Adipocyte (in vitro differentiated cells): ENCODE measurements at places on chromosomes 2 and 18.

- DNase-seq, result peak; percentile 55
Observed at GRCh38 chr2:160375802-160376469, 117.7 kb downstream of the RBMS1 start.

GRCh38 chr2:217417536-217417935 lies 557.7 kb upstream of the TNP1 start:
- DNase-seq, result no peak

DNA sequence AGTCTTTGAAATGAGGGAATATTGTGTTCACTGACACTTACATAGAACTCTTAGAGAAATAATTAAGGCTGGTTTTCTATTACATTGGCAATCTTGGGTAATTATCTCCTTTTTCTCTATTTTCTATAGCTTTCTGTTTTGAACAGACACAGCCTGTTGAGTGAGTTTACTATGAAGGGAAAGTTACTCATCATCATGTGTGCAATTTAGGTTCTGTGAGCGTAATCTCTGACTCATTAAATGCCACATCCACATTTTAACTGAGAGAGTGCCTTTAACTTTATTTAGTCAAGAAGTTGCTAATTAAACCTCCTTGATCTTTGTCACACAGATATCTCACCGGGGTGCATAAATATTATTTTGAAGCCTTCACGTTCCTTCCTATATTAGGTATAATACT lies 174.0 kb upstream of the SLC8A1 start:
- DNase-seq, result peak; percentile 61

DNA sequence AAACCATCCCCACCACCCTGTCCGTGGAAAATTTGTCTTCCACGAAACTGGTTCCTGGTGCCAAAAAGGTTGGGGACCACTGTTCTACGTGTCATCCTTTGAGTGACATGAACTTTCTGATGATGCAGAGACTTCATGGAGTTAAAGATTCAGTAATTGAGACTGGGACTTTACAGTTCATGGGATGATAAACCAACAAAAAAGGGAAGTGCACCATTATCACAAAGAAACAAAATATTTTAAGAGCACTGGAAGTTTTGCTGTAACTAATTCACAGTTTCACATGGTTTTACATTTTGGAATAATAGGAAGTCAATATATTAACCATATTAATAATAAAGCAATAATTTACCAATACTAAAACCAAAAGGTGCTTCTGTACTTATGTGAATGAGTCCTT lies 126.8 kb downstream of the AQP4 start:
- no peak for DNase-seq

DNA sequence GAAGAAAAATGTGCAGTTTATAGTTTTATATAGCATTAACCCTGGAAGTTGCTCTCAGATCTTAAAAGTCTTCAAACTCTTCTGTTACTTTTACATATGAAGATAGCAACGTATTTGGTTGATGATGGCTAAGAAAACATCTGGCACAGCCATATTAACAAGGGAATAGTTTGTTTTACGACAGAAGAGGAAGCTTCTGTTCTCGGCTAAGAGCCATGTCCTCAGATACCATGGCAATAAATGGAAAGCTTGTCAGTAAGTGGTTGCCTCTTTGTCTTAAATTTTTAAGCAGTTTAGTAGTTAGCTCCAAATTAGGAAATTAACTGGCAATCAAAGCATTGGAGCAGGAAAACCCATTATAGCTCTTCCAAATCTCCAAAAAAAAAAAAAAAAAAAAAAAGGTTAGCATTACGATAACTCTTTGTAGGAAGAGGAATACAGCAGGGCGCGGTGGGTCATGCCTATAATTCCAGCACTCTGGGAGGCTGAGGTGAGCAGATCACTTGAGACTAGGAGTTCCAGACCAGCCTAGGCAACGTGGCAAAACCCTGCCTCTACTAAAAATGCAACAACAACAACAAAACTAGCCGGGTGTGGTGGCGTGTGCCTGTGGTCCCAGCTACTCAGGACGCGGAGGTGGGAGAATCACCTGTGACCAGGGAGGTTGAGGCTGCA lies 4.5 kb upstream of the STON1 start:
- DNase-seq, result no peak

- peak; percentile 40 for DNase-seq
Observed at GRCh38 chr18:21100146-21100545, 11.5 kb downstream of the ROCK1 start.

- DNase-seq, result peak; percentile 36
Observed at GRCh38 chr2:218387369-218388194, 5.5 kb downstream of the SLC11A1 start.

DNA sequence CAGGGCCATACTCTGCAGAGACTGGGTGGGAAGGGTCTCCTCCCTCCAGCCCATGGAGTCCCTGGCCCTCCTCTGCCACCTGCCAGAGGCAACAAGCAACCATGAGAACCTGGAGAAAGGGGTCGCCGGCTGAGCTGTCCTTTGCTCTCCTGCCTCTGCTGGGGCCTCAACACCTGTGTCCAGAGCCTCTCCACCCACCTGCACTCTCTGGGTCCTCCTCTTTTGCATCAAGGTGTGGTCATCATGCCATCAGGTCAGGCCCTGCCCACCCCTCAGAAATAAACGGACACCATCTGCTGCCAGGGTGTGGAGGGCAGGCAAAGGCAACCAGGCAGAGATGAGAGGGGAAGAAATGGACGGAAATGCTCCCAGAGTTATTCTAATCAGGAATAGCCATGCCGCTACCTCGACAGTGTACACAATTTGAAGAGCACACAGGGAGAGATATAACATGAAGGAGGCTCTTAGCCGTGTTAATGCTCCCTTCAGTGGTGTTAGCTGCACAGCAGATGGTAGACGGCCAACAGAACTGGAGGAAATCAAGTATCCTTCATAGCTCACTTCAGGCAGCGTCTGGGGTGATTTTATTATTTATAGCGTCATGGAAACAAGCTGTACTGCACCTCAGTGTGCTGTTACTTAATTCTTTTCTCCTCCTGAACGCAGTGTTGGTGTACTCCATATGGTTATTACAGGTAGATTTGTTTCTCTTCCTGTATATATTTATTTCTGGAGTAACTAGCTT lies 247.9 kb downstream of the TSN start:
- DNase-seq, result no peak

DNA sequence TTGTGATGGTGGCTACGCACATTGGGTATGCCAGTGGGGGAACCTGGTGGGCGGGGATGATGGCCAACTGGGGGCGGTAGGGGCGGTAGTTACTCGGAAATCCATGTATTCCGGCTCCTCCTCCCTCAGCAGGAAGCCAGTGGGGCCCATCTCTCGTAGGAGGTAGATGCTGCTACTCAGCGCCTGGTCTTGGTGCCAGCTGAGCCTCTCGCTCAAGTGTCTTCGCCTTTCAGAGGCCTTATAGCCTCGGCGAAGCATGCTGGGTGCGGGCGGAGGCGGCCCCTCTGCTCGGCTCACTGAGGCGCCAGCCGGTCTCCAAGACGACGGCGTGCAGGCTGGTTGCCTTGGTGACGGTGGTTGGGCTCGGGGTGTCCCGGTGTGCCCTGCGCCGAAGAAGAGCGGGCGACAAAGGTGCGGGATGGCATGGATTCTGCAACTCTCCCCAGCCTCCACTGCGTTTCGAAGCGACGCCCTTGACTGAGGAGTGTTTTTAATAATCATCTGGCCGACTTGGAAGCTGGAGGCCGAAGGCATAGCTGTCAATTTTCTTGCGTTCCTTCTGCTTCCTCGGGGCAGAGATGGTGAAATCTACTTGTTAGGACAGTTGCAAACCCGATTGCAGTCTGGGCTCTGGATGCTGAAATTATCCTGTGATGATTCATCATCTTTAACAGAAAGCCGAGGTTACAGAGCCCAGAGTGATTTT lies at the start of gene ZSWIM2:
Gene ZSWIM2, minus strand, starts transcription at position 298 of the 706 bp plus-strand sequence. Its CDS starts 40 bp downstream, at position 258.
- peak; percentile 96 for DNase-seq

GRCh38 chr18:22546905-22547570 lies 129.3 kb upstream of the CTAGE1 start:
- no peak for DNase-seq

- DNase-seq, result no peak
Observed at GRCh38 chr2:235017441-235017840, 65.6 kb downstream of the SH3BP4 start.

GRCh38 chr2:86623043-86623493 lies 597 bp downstream of the RNF103 start:
- peak; percentile 76 for DNase-seq

DNA sequence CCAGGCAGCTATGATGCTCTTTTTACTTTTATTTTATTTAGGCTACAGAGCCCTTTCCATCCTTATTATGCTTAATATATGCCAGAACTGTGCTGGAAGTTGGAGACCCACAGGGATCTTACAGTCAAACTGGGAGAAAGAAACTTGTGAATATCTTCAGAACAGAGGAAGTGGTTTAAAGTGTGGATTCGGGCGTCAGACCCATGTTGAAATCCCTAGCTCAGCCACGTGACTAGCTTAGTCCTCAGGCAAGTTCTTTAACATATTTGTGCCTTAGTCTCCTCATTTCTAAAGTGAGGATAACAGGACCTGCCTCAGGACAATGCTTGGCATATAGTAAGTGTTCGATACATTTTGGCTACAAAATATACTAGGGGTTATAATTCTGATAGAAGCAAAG lies 59.1 kb downstream of the MAP3K20 start:
- DNase-seq, result no peak

DNA sequence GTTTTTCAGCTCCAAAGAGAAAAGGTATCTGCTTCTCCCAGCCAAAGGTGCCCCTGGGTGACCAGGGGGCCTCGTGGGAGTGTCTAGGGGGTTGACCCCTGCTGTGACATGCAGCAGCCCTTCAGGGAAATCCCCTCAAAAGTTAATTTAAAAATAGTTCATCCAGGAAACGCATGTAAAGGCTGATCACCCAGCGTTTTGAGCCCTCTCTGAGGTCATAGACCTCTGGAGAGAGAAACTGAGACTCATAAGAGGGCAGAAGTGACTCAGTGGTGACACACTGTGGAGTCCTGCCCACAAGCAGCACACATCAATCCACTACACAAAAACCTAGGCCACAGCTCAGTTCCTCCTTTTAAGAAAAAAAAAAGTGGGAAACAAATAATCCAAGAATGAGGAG lies 11.9 kb downstream of the GAL3ST2 start:
- DNase-seq, result no peak

DNA sequence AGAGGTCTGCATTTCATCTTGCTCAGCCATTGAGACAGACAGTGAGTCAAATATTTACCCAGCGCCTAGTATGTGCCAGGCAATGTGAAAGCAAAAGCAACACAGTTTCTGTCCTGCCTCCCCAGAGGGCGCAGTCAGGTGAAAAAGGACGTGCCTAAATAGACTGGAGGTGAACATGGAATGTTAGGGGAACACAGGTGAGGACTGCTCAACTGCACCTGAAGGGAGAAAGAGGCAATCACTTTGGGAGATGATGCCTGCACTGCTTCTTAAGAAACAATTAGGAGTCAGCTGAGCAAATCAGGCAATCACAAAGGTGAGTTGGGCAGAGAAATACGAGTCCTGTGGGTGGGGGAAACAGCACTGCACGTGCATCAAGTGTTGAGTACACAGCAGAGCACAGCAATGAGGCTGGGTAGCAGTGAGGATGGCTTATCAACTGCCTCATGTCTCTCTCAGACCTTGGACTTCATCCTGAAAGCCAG lies 218.3 kb upstream of the SMAD7 start:
- no peak for DNase-seq

DNA sequence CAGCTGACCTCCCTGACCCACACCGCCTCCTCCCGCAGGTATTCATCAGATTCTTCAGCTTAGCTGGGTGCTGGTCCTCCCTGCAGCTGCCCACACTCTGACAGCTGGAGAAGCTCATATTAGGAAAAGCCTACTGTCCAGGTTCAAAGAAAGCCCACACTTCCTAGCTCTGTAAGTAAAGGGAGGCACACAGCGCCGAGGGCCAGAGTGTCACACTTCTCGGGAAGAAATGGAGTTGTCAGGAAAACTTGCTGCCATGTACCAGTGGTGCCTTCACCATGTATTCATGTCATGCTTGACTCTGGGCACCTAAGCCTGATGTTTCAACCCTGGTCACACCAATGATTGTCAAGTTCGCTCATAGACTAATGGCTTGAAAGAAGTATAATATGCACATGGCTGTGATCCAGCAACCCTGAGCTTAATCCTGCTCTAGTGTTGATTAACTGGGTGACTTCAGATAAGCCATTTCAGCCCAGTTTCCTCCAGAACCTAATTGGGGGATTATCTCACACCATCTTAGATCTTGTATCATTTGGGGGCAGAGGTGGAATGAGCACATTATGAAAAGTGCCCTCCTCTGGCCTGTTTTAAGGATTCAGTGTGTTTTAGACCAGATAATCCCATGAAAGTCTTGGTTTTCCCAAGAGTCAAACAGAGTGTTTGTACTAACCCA lies 180.3 kb upstream of the PARD3B start:
- no peak for DNase-seq

- DNase-seq, result no peak
Observed at GRCh38 chr18:29962579-29962978, 1080.0 kb downstream of the DSC3 start.

- no peak for DNase-seq
Observed at GRCh38 chr2:219777388-219777787, 150.0 kb downstream of the SLC4A3 start.

- DNase-seq, result peak; percentile 70
Observed at GRCh38 chr2:215454519-215455246, 18.8 kb upstream of the FN1 start.

- no peak for DNase-seq
Observed at GRCh38 chr2:170582751-170583463, 132.2 kb upstream of the SP5 start.

DNA sequence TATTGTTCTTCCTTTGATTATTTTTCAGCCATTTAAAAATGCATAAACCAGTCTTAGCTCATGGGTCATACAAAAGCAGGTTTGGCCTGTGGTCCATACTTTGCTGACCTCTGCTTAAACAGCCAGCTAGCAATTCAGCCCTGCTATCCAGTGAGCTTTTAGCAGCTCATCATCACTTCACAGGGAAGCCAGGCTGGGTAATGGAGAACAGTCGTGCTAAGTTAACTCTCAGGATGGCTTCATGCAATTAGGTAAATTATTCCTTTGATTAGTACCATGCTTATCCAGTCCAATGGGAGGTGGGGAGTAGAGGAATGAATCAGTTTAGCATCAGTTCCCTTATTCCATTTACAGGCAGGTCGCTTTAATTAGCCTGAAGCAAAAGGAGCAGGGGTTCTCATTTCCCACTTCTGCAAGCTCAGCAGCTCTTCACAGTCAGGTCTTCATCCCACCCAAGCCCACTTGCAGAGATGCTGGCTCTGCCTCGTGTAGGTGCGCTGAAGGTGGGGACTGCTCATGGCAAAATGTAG lies 109.8 kb upstream of the ALPP start:
- no peak for DNase-seq
